ENCODE measurements at places on chromosomes 16 and 17. TPM values are rescaled to one million over a fixed set of nuclear protein-coding genes. Genes with fewer than 3 reads are reported as not detected.

DNA sequence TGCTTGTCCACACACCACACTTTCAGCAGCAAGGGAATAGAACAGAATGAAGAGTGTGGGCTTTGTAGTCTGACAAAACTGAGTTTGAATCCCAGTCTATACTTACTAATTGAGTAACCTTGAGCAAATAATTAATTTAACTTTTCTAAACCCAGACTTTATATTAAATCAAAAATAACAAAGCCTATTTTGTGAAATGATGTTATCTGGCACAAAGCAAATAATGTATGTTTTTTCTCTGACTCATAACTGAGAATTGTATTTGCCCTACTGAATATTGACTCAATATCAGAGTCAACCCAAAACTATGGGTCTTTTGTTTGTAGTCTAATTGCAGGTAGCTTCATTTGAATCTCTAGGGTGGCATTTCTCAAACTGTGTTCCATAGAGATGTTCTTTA lies 77.9 kb upstream of the TANC2 start:
- no peaks in the 10 kb centered on the region for H3K27me3 ChIP-seq
- H3K27ac ChIP-seq: no peak overlapping the region
- no peaks in the 10 kb centered on the region for H3K36me3 ChIP-seq
- H3K4me3 ChIP-seq: no peak overlapping the region
- H3K4me1 ChIP-seq: peaks cover 15% of the 10 kb centered on the region

DNA sequence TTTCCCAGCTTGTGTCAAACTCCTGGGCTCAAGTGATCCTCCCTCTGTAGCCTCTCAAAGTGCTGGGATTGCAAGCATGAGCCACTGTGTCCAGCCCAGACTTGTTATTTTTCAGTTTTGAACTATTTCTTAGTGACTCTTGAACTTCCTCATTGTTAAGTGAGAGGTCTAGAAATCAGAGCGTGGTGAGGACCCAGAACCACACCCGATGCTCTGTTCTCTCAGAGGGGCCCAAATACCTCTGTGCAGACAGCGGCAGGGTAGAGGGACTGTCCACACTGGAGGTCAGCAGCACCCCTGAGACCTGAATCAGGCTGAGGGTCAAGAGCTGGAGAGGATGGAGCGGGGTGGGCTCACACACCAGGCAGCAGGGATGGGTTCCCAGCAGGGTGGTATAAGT lies 47.7 kb upstream of the MEAK7 start:
- no peak overlapping the region for H3K4me3 ChIP-seq
- peaks cover 49% of the 10 kb centered on the region for H3K4me1 ChIP-seq
- peak; percentile 59 for DNase-seq

- no peaks in the 10 kb centered on the region for H3K4me1 ChIP-seq
- H3K36me3 ChIP-seq: no peaks in the 10 kb centered on the region
- H3K27ac ChIP-seq: no peak overlapping the region
- no peak overlapping the region for H3K4me3 ChIP-seq
- no peak for DNase-seq
These were observed 98.5 kb downstream of the RAP1GAP2 start for GRCh38 chr17:2894782-2895181.

GRCh38 chr16:30535106-30535776 lies 583 bp upstream of the ZNF747 start:
- H3K4me1 ChIP-seq: peaks cover 33% of the 10 kb centered on the region
- no peak for DNase-seq
- peaks cover 24% of the 10 kb centered on the region for H3K36me3 ChIP-seq
- peak overlapping the region; percentile 81 for H3K4me3 ChIP-seq
- H3K27ac ChIP-seq: peak overlapping the region; percentile 96

GRCh38 chr17:80092959-80093358 lies 8.4 kb upstream of the GAA start:
- peaks cover 4% of the 10 kb centered on the region for H3K4me1 ChIP-seq
- H3K36me3 ChIP-seq: no peaks in the 10 kb centered on the region
- peak overlapping the region; percentile 82 for H3K27ac ChIP-seq
- DNase-seq: peak; percentile 74

DNA sequence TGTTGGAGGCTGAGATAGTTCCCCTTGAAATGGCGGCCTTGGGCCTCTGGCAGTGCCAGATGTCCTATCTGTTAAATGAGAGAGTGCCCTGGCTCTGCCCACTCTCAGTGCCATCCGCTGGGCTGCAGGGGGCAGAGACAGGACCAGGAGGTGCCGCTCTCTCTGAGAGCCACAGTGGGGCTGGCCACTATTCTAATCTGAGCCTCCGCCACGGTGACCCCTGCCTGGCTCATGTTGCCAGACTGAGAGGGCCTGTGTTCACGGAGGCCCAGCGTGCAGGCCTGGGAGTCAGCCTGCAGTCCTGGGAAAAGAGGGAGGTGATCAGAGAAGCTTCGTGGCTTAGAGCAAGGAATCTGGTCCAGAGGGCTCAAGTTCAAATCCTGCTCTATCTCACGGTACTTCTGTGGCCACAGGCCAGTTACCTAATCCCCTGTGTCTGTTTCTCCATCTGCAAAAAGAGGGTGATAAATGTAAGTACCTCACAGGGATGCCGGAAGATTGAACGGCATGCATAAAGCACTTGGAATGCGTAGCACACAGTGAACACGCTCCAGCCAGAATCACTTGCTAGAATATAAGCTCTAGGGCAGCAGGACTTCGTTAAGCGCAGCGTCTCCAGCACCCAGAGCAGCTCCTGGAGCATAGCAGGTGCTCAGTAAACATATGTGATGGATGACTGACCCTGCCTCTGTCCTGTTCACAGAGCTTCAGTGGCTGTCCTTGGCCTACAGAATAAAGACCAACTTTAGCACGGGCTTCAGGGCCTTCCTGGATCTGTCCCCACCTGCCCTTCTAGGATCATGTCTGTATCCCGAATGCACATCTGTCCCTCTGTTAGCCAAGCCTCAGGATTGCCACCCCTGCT lies 6.3 kb downstream of the ATP2A3 start:
- peaks cover 48% of the 10 kb centered on the region for H3K4me1 ChIP-seq
- no peaks in the 10 kb centered on the region for H3K27me3 ChIP-seq
- no peak overlapping the region for H3K4me3 ChIP-seq
- DNase-seq: no peak
- H3K27ac ChIP-seq: no peak overlapping the region

GRCh38 chr16:10240854-10241613 lies 58.8 kb upstream of the GRIN2A start:
- no peak overlapping the region for H3K4me3 ChIP-seq
- H3K27ac ChIP-seq: no peak overlapping the region
- H3K4me1 ChIP-seq: no peaks in the 10 kb centered on the region
- no peak for DNase-seq
- H3K36me3 ChIP-seq: no peaks in the 10 kb centered on the region

GRCh38 chr17:73118951-73119391 lies 26.5 kb upstream of the SLC39A11 start:
- no peak overlapping the region for H3K27ac ChIP-seq
- DNase-seq: no peak
- H3K27me3 ChIP-seq: no peaks in the 10 kb centered on the region

FBXL19 gene
- total RNA-seq: 19.2 TPM

SYCE1L gene
- 3.4 TPM for total RNA-seq

DNA sequence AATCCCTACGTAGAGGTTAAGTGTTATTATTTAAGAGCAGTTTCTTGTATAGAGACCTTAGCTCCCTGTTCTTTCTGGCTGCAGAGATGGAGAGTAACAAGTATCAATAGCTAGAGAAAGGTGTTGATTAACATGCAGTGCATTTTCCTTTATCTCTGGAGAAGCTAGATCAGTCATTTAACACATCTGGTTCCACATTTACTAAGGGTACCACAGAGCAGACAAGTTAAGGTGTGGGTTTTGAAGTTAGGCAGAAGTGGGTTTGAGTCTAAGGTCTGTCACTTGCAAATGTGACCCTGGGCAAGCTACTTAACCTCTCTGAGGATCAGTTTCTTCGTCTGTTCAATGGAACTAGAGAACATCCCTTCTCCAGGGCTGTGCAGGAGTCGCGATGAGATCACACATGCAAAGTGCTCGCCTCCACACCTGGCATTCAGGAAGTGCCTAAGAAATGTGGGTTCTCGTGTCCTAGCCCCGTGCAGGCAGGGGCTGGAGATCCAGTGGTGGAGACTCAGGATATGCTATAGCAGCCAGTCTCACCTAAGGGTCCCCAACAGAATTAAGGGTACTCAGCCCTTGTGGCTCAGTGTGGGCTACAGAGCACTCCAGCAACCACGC lies 224.4 kb downstream of the XYLT1 start:
- H3K27me3 ChIP-seq: no peaks in the 10 kb centered on the region
- H3K4me3 ChIP-seq: no peak overlapping the region
- H3K27ac ChIP-seq: no peak overlapping the region
- DNase-seq: no peak

FAM171A2 gene
- 0.68 TPM for total RNA-seq

GRCh38 chr16:81537721-81538561 lies 93.3 kb downstream of the CMIP start:
- no peaks in the 10 kb centered on the region for H3K27me3 ChIP-seq
- H3K4me1 ChIP-seq: peaks cover 2% of the 10 kb centered on the region
- H3K27ac ChIP-seq: no peak overlapping the region
- no peak overlapping the region for H3K4me3 ChIP-seq

CYGB gene
- total RNA-seq: 18.0 TPM

TBC1D28 gene
- not detected for total RNA-seq

- H3K4me1 ChIP-seq: no peaks in the 10 kb centered on the region
- no peak overlapping the region for H3K4me3 ChIP-seq
- no peaks in the 10 kb centered on the region for H3K36me3 ChIP-seq
- no peak overlapping the region for H3K27ac ChIP-seq
- no peaks in the 10 kb centered on the region for H3K27me3 ChIP-seq
These were observed 124.6 kb downstream of the KCNJ18 start for GRCh38 chr17:21816592-21817567.

ODAD4 gene
- total RNA-seq: not detected

TMC5 gene
- 0.26 TPM for total RNA-seq

DNA sequence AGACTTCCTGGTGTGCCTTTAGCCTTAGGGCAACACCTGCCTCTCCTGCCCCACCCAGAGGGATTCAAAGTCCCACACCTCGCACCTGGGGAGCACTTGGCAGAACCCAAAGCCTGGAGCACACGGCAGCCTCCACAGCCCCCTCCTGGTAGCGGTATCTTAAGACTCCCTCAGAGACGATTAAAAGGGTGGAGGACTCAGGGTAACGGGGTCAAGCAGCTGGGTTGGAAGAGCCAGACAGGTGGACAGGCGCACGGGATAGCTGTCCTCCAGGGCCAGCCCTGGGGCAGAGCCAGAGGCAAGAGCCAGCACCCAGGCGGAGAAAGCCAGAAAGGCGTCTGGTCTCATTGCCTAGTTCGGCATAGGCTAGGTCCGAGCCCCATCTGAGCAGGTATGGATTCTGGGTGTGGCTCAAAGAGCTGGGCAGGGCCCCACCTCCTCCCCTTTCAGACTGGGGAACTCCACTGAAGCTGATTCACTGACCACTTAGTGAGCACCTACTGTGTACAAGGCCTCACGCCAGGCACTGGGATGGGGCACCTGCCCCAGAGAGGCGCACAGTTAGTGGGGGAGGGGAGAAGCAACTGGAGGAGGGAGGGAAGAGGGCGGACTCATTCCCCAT lies 55.0 kb upstream of the MEAK7 start:
- no peak overlapping the region for H3K4me3 ChIP-seq
- peaks cover 34% of the 10 kb centered on the region for H3K36me3 ChIP-seq
- no peak overlapping the region for H3K27ac ChIP-seq
- peak; percentile 56 for DNase-seq
- H3K27me3 ChIP-seq: no peaks in the 10 kb centered on the region

ITGAX gene
- 52.1 TPM for total RNA-seq

DNA sequence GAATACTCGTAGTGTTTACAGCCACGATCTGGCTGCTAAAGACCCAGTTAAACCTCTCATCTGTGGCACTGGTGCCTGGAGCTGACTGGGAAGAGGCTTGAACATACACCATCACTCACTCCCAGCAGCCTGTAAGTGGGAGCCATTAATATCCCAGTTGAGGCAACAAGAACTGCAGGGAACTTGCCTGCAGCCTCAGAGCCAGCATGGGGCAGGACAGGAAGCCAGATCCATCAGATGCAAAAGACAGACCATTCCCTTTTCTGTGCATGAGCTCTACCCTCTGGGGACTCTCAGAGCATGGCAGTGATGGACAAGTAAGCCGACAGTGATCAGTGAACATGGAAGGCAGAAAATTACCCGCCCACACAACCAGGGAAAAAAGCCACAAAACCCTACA lies 91.8 kb downstream of the TMEM132E start:
- DNase-seq: no peak
- peaks cover 7% of the 10 kb centered on the region for H3K27me3 ChIP-seq
- H3K36me3 ChIP-seq: no peaks in the 10 kb centered on the region
- H3K4me3 ChIP-seq: no peak overlapping the region

Data from spleen (tissue), 13 donors.